Epithelial cell of proximal tubule (primary cell): ENCODE measurements at places on chromosomes 1 and 21.

GRCh38 chr1:67898033-67898726 lies 64.9 kb upstream of the GNG12 start:
- DNase-seq = no peak

DNA sequence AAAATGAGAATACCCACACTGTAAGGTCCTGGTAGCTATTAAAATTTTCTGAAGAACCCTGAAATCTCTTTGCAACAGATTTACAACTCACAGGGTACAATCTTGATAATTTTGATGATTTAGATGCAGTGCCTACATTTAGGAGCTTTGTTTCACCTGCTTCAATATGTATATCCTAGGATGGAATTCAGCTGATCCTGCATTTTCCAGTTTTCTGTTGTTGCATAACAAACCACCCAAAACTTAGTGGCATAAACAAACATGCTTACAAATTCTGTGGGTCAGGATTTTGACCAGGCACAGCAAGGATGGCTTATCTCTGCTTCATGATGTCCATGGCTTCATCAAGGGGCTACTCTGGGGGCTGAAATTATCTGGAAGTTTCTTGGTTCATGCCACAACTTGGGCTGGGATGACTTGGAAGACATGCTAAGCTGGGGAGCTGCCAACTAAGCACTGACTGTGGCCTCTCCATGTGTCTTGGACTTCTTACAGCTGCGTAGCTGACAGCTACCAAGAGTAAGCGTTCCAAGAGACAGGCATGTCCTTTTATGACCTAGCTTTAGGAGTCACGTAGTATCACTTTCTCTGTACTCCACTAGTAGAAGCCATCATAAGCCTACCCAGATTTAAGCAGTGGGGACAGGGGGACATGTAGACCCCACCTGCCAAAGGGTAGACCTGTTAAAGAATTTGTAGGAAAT lies 108.5 kb downstream of the CACHD1 start:
- DNase-seq = no peak

DNA sequence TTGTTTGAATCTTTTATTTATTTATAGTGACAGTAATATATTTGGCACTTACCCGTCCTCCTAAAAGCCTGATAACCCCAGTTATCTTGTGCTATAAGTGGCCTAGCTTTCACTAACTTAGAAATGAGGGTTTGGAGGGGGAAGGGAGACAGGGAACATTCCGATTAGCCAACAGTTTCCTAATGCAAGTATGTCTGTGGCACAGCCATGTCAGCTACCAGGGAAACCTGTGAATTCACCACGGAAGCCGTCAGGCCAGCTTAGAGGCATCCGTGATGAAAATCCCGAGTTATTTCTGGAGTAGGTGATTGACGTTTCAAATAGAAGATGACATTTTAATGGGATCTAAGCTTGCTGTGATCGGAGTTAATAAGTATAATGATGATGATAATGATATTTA lies 39.4 kb upstream of the BCL10 start:
- DNase-seq = no peak

GRCh38 chr1:57882072-57882471 lies 458.2 kb upstream of the DAB1 start:
- no peak for DNase-seq

DNA sequence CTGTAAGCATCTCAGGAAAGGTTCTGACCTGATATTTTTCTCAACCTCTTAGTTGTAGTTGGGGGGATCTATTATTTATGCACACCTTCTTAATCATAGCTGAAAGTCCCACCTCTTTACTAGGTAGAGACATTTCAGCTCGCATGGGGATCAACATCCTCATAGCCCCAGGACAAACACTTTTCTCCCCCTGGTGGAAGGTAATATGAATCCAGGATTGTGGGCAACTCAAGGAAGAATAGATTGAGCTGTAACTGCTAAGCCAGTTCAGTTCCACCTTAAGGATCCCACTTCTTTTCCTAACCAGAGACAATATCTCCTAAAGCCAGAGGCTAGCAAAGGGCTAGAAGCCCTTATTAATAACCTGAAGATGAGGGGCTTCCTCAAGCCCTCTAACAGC lies 25.4 kb upstream of the SMYD3 start:
- no peak for DNase-seq

DNA sequence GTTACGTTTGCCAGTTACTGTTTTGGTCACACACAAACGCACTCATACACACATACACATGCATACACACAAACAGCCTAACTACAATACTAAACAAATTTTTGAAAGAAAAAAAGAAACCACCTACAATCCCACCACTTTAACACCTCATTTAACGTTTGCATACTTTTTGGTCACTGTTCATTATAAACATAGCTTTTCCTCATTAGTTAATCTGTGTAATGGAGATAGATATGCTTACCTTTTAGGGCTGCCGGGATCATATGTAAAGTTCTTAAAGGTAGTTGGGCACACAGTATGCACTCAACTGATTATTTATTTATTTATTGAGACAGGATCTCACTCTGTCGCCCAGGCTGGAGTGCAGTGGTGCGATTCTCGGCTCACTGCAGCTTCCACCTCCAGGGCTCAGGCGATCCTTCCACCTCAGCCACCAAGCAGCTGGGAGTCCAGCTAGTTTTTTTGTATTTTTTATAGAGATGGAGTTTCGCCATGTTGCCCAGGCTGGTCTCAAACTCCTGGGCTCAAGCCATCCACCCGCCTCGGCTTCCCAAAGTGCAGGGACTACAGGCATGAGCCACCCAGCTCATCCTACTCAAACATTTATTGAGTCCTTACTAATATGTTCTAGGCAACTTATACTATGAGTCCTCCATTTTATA lies 677 bp upstream of the BCL10 start:
- DNase-seq = no peak

GRCh38 chr1:66539491-66539890 lies 5.5 kb downstream of the SGIP1 start:
- no peak for DNase-seq

GRCh38 chr1:40092706-40093639 lies 4.1 kb downstream of the PPT1 start:
- DNase-seq = no peak

- no peak for DNase-seq
Measured at GRCh38 chr1:194215448-194215847, 1029.0 kb upstream of the B3GALT2 start.

DNA sequence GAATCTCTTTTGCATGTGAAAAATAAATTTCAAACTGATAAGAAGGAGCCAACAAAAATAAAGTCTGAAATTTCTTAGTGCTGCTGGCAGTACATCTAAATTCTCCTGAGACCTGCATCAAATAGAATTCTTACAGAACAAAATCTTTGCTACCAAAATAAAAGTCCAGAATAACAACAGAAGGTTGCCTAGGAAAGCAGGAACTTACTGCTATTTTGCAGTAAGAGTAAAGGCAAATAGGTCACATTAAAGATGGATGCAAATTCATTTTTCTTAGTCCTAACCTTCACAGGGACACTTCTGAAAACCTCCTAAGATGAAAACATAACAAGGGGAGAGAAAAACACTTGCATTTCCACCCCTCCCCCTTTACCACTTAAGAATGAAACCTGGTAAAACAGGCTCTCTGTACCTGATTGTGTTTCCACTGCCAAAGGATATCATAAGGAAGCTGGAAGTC lies 59.0 kb downstream of the RUSC1 start:
- DNase-seq = no peak

GRCh38 chr1:117321680-117322609 lies 45.3 kb upstream of the MAN1A2 start:
- DNase-seq = no peak
